ENCODE measurements at places on chromosomes 5 and 9.

GRCh38 chr5:50359187-50359586 is 81.9 kb downstream of the EMB start:
- no peak for DNase-seq

DNA sequence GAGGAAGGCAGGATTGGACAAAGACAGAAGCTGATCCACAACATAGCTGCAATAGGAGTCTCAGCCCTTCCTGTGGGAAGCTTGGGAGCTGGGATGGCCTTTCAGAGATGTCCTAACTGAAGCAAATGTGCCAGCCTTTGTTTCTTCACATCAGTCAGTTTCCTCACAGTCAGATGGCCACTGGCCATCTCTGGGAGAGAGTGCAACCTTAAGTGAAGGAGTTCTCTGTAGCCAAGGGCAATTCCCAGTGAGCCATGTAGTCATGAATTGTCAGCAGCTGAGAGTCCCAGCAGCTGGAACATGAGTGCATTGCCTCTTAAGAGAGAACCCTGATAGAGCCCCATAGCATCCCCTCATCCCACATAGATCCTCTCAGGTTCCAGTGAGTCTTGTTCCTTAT is 89.1 kb upstream of the LIFR start:
- DNase-seq: no peak

DNA sequence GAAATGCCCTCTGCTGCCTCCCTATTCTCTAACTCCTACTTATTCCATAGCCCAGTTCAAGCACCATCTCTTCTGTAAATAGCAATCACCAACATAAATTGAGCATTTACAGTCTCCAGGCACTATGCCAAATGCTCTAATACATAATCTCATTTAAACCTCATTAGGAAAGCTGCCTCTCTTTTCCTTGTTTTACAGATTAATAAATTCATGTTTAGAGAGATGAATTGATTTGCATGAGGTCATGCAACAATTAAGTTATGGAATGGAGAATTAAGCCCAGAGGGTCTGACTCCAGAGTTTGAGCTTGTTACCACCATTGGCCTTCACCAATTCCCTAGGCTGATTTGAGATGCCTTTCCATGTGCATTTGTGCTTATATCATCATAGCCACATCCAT is 23.4 kb upstream of the RFX3 start:
- DNase-seq: no peak

GRCh38 chr9:129311643-129312042 is 133.6 kb upstream of the IER5L start:
- no peak for DNase-seq

GRCh38 chr9:19969721-19970120 is 180.9 kb upstream of the SLC24A2 start:
- no peak for DNase-seq

DNA sequence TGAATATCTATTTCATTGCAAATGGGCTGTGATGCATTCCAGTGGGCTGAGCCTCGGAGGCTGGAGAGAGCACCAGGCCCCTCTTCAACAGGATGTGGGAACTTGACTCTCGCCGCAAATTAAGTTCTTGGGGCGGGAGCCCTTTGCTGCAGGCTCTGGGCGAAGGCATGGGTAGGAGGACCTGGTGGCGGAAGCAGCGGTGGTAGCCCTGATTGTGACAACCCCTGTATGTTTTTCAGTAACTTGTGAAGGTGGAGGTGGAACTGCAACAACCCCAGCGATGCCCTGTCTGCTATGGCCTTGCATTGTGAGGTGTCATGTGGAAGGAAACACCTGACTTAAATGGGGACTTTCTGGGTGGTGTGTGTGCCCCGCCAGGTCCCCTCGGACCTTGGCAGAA is 9.4 kb downstream of the FYB1 start:
- DNase-seq: peak; percentile 40

Data from stimulated activated CD4-positive, alpha-beta T cell treated with anti-CD3 and anti-CD28 coated beads, Interleukin-15, amount 100 ng/mL, for 1 hour (primary cell).